CD4-positive, alpha-beta T cell treated with Interleukin-17A for 4 hours (primary cell): ENCODE measurements at places on chromosomes 13 and 19.

GRCh38 chr19:50725218-50725910 is 2.2 kb downstream of the CLEC11A start:
- no peak for DNase-seq

DNA sequence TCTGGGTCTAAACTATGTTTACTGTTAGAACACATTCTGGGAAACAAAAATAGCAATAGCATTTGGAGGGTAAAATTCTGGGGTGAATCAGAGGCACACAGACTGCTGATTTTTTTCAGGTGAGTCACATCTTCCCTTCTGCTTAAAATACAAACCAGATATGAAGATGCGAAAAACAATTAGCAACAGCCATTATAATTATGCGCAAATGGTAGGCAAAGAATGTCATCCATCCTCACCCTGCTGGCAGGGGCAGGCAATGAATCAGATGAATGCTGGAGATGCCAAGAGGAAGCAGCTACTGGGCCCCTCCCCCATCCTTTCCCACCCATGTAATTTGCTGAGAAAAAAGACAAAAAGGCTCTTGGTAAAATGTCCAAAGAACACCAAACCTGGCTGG is 282.9 kb downstream of the KLF5 start:
- no peak for DNase-seq

- no peak for DNase-seq
These were observed 65.2 kb downstream of the RAP2A start for GRCh38 chr13:97499181-97499580.

- no peak for DNase-seq
These were observed 14.7 kb downstream of the KLK1 start for GRCh38 chr19:50808856-50809255.

DNA sequence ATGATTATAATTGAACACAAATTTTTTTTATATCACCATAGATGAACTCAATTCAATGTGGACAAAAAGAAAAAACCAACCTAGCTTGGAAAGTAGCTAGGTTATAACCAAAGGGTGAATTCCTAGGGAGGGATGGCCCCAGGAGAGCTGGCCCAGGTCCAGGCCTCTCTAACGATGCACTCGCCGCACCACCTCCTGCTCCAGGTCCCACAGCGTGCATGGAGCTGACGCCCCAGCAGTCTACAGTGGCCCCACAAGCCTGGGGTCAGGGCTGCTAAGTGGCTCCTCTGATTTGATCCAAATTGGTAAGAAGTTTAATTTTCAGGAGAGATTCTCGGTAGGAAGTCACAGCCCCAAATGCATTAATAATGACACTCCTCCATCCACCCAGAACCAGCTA is 48.8 kb downstream of the TSHZ3 start:
- DNase-seq: no peak
